A549 treated with AZD2906 at 1 μM for 4 hours (cell line): ENCODE measurements at places on chromosomes 4 and X. TPM values are rescaled to one million over a fixed set of nuclear protein-coding genes. Genes with fewer than 3 reads are reported as not detected.

The RPA4 gene
- 0.22 to 0.32 TPM (median 0.24 TPM) in 5 replicates for total RNA-seq

The FREM3 gene
- total RNA-seq = not detected in 5 replicates

The STARD8 gene
- total RNA-seq = 1.0 to 1.8 TPM (median 1.5 TPM) in 5 replicates

The SLC16A2 gene
- 17.4 to 22.2 TPM (median 18.7 TPM) in 5 replicates for total RNA-seq

The C4orf51 gene
- not detected in 5 replicates for total RNA-seq
